ENCODE measurements at places on chromosomes 4 and X. TPM values are rescaled to one million over a fixed set of nuclear protein-coding genes. Genes with fewer than 3 reads are reported as not detected.

Gene MAGEC1
- not detected for total RNA-seq

DNA sequence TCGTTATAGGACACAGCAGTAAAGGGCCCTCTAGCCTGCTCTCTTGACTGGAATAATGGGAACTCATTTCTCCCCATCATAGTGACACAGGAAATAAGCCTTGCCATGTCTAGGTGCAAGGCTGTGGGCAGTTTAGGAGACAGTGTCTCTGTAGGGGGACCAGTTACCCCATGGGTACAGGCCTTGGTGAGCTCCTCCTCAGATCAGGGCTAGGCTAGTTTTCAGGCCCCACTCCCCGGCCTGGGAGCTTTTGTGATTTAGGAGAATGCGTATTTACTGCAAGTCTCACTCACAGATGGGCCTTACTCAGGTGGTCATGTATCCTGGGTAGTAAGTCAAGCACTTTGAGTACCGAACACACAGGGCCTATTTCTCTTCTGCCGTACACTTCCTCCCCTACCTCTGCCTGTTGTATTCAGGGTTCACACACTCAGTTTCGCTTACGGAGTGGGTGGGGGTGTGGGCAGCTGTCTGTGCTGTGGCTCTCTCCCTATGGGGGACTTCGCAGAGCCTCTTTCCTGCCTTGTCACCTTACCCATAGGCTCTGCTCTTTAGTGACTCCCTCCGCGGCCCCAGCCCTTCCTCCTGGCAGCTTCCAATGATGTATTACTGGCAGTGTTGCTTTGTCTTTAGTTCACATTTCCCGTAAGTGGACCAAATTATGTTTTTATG lies 34.2 kb downstream of the FAM193A start:
- no peak overlapping the region for H3K27ac ChIP-seq
- H3K4me1 ChIP-seq: no peaks in the 10 kb centered on the region
- DNase-seq: no peak
- no peak overlapping the region for H3K4me3 ChIP-seq
- H3K36me3 ChIP-seq: no peaks in the 10 kb centered on the region

Gene RAB41
- not detected for total RNA-seq

Gene MMAA
- 7.9 TPM for total RNA-seq

GRCh38 chrX:134654398-134655012 lies 3.8 kb downstream of the PLAC1 start:
- H3K36me3 ChIP-seq: no peaks in the 10 kb centered on the region
- H3K4me3 ChIP-seq: no peak overlapping the region
- H3K27me3 ChIP-seq: no peaks in the 10 kb centered on the region
- H3K27ac ChIP-seq: no peak overlapping the region
- H3K4me1 ChIP-seq: no peaks in the 10 kb centered on the region

GRCh38 chr4:95715830-95716229 lies 124.1 kb upstream of the PDHA2 start:
- no peak overlapping the region for H3K4me3 ChIP-seq
- no peaks in the 10 kb centered on the region for H3K4me1 ChIP-seq
- no peaks in the 10 kb centered on the region for H3K27me3 ChIP-seq
- no peak for DNase-seq
- H3K36me3 ChIP-seq: no peaks in the 10 kb centered on the region
- no peak overlapping the region for H3K27ac ChIP-seq

All from esophagus squamous epithelium (tissue), 5 donors.